NCI-H446 (cell line): ENCODE measurements at places on chromosomes 5 and 9.

- no peak for DNase-seq
Observed at GRCh38 chr9:112006361-112007020, 109.9 kb downstream of the UGCG start.

- DNase-seq = no peak
Observed at GRCh38 chr9:134243778-134244467, 79.6 kb upstream of the RNU6ATAC start.

- no peak for DNase-seq
Observed at GRCh38 chr9:69036799-69037198, 1.2 kb downstream of the FXN start.

GRCh38 chr5:154620411-154620810, 134.8 kb upstream of the LARP1 start:
- DNase-seq = no peak

DNA sequence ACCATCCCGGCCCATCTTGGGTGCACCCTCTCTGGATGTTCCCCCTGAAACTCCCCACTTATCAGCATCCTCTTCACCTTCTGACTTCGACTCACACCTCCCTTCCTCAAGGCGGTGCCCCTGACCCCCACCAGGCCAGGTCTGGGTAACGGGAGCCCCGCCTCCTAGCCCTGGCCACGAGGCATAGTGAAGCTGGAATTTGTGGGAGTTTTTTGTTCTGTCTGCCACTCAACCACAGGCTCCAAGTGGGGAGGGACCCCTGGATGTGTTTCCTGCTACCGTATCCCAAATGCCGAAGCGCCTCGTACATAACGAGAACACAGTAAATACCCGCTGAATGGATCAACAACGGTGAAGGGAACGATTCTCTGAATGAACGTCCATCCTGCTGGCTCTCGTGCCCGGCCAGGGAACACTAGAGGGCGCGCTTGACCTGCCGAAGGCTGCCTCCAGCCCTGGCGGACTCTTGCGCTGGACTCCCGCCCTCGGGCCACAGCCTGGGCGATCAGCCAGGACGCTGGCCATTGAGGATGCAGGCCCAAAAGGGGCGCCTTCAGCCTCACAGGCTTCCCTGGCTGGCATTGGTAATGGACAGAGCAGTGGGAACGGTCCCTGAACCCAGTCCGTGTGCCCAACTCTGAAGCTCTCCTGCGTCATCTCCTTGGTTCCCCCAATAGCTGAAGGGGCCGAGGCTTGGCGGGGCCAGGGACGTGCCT, 47.3 kb upstream of the PHYKPL start:
- peak; percentile 60 for DNase-seq

GRCh38 chr9:136544964-136545691, 720 bp downstream of the NOTCH1 start:
- DNase-seq = no peak

DNA sequence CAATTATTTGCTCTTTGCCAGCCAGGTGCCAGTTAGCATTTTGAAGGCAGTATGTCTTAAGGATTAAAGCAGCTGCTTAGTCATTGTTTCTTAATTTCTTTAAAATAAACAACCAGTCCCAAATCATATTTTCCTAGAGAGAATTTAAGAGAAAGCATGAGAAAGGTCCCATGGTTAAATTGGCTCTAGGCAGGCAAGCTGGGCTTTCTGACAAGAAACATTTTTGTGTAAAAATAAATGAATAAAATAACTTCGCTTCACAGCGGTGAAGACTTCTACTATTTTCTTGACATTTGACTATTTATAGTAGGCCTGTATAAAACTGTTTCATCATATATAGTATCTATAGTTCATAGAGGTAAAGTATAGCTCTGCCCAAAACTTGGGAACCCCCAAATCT, 617.7 kb upstream of the C9orf72 start:
- DNase-seq = no peak

DNA sequence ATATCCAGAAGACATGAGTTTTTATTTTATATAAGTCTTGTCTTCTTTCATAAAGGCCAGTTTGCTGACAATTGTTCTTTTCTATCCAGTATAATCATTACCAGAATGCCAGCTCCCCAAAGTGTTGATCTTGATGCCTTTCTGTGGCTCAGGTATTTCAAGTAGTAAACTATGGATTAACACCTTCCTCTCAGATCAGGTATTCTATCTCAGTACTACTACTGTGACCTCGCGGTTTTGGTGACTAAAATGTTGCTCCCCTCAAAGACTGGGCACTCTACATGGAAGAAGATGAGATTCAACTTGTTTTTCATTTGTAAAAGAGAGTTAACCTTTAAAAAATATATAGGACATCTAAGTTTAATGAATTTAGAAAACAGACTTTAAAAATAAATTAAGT, 58.1 kb downstream of the GNG10 start:
- DNase-seq = no peak

DNA sequence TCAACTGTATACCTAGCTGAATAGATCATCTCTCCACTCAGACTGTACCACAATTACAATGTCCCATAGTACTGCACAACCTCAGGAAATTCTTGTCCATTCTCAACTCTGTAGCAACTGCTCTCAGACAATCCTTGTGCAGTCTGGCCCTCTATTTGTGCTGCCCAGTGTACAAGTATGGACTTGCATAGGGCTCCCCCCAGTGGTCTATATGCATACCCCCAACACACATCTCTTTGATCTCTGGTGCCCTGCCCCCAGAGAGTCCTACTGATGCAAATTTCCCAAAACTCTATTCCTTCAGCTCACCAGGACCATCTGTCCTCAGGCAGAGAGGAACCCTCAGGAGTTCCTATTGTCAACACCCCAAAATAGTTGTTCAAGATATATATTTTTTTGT, 205.3 kb downstream of the SLCO4C1 start:
- DNase-seq = peak; percentile 29

GRCh38 chr9:124385623-124386022, 29.6 kb downstream of the PSMB7 start:
- no peak for DNase-seq

- no peak for DNase-seq
Observed at GRCh38 chr9:76796296-76796695, 32.1 kb downstream of the PCA3 start.

- no peak for DNase-seq
Observed at GRCh38 chr9:89295400-89295799, 15.6 kb upstream of the CKS2 start.

DNA sequence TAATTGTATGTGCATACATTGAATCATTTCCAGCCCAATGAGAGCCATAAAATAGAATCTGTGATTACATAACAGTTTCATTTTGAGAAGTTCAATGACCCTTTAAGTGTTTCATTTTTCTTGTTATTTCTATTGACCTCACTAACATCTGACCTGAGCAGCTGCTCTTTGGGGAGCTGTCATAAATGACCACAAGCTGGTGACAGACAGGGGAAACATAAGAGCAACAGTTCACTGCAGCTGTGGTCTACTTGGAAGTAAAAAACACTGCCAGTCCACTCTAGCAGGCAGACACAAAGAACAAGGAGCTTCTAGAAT, 265.4 kb downstream of the DTWD2 start:
- DNase-seq = no peak

- DNase-seq = no peak
Observed at GRCh38 chr9:128383007-128383753, 12.0 kb downstream of the URM1 start.

GRCh38 chr9:137945581-137945980, 68.0 kb downstream of the CACNA1B start:
- no peak for DNase-seq
